Cortex of kidney (tissue), 1 donor: ENCODE measurements at places on chromosomes 2 and 18.

GRCh38 chr2:2809771-2810170 lies 478.7 kb upstream of the MYT1L start:
- DNase-seq, result no peak

DNA sequence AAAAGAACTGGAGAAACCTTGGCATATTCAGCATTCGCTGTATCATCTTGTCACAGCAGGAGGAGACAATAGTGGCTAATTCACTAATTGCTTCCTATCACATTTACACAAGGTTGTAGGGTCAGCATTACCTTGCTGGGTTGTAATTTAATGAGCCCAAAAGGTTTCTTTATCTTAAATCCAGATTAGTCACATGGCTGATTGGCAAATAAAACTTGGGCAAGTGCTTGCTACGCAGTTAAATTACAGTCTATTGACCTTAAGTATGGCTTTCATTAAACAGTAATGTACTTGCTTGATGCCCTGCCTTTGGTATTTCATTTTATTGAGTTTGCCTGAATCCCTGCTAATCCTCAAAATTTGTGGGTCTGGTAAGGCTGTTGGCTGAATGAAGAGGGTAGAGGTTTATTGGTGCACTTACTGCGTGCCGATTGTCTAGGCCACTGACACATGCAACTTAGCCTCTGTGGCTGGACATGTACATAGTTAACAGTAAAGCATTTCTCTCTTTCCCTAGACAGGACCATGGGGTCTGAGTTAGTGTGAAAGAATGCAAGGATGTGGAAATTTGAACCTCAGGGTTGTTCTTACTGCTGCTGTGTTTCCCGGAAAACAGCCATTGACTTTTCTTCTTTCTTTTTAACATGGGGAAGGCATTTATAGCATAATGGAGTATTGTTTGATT lies 34.3 kb downstream of the FMNL2 start:
- no peak for DNase-seq

GRCh38 chr18:74116633-74117554 lies 30.7 kb downstream of the FBXO15 start:
- no peak for DNase-seq

GRCh38 chr18:3793545-3793944 lies 343.6 kb downstream of the TGIF1 start:
- no peak for DNase-seq

DNA sequence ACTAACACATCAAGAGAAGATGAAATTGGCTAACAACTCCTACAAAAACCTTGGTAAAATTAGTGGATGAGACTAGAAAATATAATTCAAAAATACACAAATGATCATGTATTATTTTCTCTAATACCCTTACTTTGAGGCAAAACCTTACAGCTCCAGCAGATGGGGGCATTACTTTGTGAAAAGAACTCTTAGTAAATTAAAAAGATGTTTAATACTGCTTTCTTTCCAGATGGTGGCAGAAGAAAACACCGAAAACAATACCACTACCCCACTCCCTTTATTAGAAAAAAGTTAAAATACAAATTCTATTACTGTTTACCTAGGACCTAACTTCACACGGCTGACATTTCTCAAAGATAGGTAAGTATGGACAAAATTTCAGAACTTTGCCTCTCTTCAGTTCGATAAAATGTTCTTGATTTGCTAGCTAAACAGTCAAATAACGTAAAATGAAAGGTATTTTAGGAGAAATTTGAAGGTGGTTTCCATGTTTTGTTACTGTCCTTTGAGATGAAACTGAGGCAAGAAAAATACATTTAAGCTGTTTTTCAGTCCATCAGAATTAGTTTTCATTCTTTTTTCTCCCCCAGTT lies 30.6 kb downstream of the ORC4 start:
- DNase-seq, result no peak

- no peak for DNase-seq
These were observed 12.6 kb downstream of the NDUFAF7 start for GRCh38 chr2:37244017-37244416.

DNA sequence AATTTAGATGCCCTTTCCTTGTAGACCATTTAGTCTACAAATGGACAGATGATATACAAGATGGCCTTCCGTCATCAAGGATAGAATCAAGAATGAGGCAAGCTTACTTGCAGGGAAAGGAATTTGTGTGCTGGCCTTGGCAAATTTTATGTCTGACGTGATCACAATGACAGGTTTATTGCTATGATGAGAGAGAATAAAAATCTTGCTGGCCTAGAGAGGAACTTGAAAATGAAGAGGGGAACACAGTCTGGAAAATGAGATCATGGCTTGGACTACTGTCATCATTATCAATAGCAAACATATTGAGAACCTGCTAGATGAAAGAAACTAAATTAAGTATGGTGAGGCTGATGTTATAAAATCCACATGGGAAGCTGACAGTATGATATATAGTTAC lies 66.0 kb downstream of the CSRNP3 start:
- DNase-seq, result no peak
